ENCODE measurements at places on chromosomes 7 and 10.

DNA sequence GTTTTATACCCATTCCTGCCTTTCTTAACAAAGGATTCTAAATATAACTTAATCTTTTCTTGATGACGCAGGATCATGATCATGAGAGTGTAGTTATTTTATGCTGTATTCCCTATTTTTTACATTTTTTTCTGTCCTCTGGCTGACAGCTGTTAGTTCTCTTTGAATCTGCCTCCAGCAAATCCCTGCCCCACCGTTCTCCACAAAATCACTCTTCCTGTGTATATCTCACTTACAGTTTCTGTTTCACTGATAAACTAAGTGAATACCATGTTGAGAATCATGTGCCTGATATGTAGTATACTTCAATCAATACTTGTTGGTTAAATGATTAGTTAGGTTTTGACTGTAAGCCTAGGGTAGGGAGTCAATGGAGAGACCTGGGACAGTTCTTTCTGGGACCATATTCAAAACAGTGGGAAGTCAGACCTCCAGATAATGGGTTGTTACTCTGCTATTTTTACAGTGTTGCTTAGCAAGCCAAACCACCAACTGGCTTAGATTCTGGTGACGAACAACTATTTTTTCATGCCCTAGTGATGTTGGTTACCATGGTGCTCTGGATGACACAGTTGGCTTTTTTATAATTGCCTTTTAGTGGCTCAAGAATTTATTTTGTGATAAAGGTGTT is 12.8 kb downstream of the CNNM1 start:
- no peak for DNase-seq

- no peak for DNase-seq
Observed at GRCh38 chr7:141313896-141314295, 237.3 kb upstream of the AGK start.

DNA sequence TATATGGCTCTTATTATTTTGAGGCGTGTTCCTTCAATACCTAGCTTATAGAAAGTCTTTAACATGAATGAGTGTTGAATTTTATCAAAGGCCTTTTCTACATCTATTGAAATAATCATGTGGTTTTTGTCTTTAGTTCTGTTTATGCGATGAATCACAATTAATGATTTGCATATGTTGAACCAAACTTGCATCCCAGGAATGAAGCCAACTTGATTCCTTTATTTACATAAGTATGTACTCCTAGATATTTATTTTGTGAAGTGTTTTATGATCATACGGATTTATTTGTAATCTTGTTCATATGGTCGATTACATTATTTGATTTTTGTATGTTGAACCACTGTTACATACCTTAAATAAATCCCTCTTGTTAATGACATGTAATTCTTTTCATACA is 244.3 kb upstream of the KCND2 start:
- DNase-seq: no peak

GRCh38 chr10:32023264-32023663 is 33.0 kb downstream of the KIF5B start:
- no peak for DNase-seq

DNA sequence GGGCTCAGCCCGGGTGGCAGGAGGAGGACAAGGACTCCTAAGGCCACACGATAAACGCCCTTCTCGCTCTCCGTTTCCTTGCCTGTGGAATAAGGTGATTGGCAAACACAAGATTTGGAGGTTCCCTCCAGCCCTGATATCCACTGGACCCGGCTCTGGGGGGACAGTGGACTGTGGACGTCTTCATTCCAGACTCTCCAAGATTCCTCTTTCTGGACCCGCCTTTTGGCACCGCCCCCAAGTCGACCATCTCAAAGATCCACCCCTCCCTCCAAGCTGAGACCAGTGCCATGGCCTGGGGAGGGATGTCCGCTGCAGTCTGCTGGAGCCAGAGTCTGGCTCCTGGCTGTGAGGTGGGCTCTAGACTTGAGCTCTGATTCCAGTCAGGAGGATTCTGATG is 23.6 kb downstream of the ZNF783 start:
- DNase-seq: no peak

- DNase-seq: no peak
Observed at GRCh38 chr7:415646-416525, 103.8 kb downstream of the PDGFA start.

DNA sequence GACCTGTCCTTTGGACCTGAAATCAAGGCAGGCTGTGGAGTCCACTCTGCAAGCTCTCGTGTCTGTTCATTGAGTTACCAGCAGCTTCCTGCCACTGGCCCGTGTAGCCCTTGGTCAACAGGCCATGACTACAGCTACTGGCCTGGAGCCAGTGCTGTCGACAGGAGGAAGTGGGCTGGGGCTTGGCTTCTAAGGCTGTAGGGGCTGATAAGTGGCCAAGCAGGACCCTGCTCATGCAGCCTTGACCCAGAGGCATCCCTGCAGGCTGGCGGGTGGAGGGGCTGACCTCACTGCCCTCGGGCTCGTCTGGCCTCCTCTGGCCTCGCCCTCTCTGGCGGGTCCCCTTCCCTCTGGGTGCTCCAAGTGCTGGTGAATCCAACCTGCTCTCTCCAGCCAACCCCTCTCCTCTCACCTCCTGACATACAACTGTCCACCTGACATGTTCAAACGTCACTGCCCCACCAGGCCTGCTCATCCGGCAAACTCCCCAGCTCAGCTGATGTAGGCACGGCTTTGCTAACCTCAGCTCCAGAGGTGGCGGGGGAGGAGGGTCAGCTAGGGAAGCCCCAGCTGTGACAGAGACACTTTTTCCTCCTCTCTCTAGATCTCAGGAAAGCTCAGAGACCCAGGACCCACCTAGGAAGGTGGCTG is 188.6 kb upstream of the LYZL2 start:
- DNase-seq: no peak

- no peak for DNase-seq
Observed at GRCh38 chr10:115879372-115880089, 393.5 kb downstream of the GFRA1 start.

GRCh38 chr7:47967708-47968107 is 11.7 kb downstream of the HUS1 start:
- no peak for DNase-seq

DNA sequence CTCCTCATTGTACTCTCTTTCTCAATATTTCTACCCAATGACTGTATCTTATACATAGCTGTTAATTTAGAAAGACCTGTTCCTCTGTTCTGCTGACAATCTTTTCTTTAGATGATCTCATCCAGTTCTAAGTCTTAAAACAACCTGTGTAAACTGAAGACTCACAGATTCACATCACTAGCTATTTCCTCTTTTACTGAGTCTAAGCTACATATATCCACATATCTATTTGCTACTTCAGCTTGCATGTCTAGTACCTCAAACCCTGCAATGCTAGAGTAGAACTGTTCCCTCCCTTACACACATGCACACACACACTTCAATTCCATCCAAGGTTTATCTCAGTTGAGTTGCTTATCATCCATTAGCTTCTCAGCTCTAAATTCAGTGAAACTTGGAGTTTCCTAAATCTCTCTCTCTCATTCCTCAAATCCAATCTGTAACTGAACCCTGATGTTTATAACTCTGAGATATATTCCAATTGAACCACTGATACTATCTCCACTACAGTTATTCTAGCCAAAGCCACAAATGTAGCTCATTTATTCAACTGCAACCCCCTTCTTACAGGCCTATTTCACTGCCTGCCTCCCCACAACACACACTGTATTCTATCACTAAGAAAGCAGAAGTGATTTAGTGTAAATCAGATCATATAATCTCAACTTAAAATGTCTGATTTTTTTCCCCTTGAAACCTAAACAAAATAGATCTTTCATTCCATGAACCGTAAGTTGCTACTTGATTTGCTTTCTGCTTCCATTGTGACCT is 1036.8 kb upstream of the POT1 start:
- no peak for DNase-seq

GRCh38 chr10:100345570-100346330 is 1.3 kb upstream of the SCD start:
- DNase-seq: no peak

- DNase-seq: no peak
Observed at GRCh38 chr7:22287412-22287811, 69.5 kb downstream of the RAPGEF5 start.

GRCh38 chr10:61803269-61803668 is 98.2 kb upstream of the ARID5B start:
- DNase-seq: no peak

DNA sequence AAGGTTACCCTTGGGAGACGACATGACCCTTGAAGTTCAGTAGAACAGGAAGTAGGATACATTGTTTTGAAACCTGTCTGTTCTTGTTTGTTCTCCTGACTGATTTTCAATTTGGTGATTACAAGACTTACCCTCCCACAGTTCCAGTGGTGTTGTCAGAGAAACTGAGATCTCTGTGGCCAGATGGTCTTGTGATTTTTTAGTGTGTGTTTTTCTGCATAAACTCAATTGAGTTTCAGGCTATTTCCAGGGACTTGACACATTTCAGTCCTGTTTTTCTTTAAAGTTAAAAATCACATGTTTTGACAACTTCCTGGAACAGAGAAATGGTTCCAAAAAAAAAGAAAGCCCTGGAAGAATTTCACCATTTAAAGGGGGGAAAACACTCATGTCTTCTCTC is 22.3 kb downstream of the PIK3CG start:
- DNase-seq: no peak

DNA sequence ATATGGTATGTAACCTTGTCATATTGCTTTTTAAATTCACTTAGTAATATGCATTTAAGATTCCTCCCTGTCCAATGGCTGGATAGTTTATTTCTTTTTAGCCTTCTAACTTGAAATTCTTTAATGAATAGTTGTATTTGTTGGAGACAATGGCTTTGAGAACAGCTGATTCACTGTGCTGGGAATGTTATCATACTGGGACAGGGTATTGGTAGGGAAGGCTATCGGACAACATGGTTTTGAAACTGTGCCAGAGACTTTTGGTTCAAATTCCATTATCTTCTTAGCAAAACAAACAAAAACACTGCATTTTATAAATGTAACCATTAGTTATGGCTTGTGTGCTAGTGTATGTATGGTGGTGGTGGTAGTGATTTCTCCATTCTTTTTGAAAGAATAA is 517.1 kb upstream of the ANKRD30A start:
- DNase-seq: no peak

GRCh38 chr10:107847620-107848019 is 683.1 kb upstream of the SORCS1 start:
- DNase-seq: no peak

DNA sequence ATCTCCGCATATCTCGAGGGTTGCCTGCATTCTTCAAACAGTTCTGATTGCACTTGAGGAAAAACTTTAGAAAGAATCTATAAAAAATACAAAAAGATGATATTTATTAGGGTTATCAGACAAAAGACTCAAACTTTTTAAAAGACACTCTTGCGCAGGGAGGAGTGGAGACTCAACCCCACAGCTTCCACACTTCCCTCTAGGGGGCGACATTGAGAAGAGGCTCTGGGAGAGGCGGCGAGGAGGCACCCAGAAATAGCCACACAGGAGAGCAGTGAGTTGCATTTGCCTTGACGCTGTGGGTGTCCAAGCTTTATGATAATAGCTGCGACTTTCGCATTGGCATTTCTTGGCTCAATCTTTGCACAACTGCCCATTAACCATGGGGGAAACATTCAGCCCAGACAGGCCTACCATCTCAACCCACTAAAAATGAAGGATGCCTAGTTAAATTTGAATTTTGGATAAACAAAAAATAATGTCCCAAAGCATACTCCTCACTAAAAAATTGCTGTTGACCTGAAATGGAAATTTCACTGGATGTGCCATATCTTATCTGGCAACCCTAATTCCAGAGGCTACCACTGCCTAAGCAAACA is 86.2 kb downstream of the EBF3 start:
- no peak for DNase-seq

DNA sequence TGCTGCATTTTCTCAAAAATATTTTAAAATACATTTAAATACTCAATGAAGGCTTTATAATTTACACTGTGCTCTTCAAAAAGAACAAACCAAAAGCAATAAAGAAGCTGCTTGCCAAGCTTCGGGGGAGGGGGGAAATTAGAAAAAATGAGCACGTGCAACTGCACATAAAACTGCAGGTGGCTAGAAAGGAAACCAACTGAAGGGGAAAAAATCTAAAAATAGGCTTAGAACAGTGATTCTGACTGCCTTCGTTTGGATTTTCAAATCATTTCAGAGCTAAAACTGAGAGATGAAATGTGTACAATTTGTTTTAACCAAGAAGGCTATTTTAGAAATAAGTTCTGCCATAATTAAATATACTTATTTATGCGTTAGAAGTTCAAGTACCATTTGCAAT is 61.4 kb downstream of the ABI1 start:
- no peak for DNase-seq

GRCh38 chr10:96513305-96513697 is 425 bp downstream of the TLL2 start:
- no peak for DNase-seq

DNA sequence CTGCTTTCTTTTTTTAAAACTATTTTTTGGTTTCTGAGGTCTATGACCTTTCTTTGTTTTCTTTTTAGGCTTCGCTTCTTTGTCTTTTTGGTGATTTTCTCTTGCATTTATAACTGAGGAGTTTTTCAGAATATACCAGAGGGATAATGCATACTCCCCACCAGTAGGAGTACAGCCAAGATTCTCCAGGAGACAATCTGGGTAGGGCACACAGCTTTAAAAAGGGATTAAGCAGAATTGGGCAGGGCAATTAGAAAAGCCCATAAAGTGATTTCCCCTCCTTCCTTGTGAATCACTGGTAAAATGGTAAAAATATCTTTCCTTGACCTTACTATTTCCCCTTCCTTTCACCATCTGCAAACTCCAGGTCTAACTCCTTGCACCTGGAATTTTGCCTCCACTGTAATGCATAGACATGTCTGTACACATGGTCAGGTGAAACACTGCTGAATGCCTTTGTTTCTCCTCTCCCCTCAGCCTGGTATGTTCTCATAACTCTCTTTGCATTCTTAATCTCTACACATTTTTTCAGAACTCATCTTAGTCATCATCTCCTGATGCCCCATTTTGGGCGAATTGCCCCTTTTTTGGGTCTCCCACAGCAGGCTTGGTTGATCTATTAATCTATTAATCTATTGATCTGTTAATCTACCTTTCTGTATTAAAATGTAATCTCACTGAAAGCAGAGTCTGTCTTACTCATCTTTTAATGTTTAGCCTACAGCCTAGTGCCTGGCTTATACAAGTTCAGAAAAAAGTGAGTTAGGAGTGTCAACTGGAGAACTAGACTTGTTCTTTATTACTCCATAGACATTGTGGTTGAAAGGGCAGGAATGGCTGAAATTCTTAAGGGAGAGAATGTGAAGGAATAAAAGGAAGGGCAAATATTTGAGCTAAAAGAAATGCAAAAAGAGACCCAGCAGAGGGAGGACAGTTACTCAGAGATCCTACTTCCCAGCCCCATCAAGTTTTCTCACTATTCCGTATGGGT is 64.6 kb downstream of the MDFIC start:
- DNase-seq: no peak

DNA sequence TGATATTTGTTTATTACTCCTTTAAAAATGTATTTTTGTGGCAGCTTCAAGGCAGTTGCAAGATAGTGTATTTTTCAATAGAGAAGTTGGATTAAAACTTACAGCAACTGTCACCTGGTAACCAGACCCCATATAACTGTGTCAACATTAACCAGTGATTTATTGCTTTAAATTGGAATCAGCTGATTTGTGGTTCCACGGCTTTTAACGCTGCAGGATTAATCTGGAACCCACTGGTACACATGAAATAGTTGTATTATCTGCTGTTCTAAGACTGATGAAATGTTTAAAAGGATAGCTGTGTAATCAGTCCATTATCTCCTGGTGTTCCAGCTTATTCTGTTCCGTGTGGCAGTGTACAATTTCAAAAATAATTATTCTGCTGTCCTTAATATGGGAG is 180.2 kb downstream of the CELF2 start:
- no peak for DNase-seq

- no peak for DNase-seq
Observed at GRCh38 chr7:75819711-75820110, 6.1 kb upstream of the CCL24 start.
